ENCODE measurements at places on chromosomes 2 and 18.
A peak's percentile ranks its signal among the peaks of the same experiment; 100 is the strongest.

DNA sequence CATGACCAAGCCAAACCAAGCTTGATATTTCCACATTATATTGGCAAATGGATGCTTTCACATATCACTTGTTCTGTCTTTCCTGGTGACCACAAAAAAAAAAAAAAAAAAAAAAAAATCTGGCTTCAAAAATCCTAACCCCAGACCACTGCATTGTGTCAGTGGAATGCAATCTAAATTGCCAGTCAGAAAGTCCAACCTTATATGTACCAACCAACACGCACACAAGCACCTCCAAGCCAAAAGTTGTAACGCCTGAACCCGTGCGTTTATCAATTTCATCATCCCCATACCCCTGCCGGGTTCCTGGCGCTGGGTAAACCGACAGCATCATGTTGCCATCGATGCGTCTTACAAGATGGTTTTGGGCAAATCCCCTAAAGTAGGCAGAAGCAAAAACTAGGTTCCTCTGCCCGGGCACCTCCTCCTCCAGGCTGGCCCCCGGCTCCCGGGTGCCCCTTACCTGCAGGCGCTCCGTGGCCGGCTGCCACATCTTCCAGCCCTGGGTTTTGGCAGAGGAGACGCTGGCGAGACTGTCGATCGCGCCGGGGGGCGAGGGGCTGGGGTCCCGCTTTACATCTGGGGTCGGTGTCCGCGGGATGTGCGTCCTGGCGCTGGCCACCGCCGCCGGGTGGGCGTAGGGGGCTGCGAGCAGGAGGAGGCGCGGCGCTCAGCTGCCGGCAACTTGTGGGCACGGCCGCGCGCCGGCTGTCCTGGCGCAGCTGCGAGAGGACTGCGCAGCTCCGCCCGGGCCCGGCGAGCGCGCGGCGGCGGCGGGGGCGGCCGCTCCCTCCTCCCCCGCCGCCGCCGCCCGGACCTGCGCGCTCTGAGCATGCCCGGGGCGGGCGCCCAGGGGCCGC, at the start of gene PID1:
PID1 (minus strand) TSS at position 737 of the 860 bp plus-strand sequence; CDS start at position 493, 244 bp downstream.
- peak; percentile 58 for DNase-seq

- DNase-seq, result no peak
These were observed 376.7 kb downstream of the TDRD15 start for GRCh38 chr2:21500401-21500945.

DNA sequence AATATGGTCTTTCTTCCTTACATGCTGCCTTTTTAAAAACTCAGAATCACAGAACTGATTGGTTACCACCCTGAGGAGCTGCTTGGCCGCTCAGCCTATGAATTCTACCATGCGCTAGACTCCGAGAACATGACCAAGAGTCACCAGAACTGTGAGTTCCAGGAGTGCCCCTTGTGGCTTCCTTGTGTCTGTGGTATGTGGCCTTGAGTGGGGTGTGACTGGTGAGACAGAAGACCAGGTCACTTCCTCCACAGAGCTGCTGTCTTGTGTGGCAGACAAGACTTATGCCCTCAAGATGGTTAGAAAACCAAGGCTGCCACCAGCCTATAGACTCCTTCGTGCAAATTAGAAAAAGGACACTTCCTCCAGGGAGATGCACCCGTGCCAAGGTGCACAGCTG, 72.6 kb downstream of the EPAS1 start:
- no peak for DNase-seq

- DNase-seq, result no peak
These were observed 1.6 kb upstream of the ADNP2 start for GRCh38 chr18:80107426-80107825.

GRCh38 chr2:127106457-127106990, 430 bp downstream of the BIN1 start:
- DNase-seq, result no peak

DNA sequence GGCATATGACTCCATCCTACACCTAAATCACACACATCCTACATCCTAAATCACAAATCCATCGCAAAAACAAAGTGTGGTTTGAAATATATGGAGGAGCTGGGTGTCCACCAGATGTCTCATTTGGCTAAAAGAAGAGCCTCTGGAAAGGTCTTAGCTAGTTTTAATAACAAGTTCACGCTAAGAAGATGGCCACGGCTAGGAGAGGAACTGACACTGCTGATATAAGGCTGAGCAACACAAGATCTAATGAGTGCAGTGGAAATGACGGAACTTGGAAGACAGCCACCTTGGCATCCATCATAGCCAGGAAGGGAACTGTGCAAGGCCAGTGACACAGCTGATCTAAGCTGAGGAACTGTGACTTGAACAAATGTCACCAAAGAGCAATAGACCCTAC, 60.0 kb upstream of the AGAP1 start:
- DNase-seq, result no peak

All from SHP77 (cell line).